Thyroid gland (tissue), 4 donors: ENCODE measurements at places on chromosomes 12 and 14.

DNA sequence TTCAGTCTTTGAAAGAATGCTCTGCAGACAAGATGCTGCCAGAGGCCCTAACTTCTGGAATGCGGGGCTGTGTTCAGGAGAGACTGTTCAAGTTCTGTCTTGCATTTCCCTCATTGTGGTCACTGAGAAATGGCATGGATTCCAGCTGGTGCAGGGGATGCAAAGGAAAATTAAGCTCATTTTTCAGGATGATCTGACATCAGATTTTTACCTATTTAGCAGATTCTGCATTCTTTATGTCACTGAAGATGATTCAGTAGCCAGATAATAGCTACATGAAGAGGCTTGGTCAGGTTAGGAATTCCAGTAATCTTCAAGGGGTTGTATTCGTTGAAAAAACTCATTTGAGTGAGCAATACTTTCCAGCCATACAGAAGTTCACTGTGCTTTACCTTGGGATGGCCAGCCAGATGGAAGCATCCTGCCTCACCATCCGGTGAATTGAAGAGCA, 16.1 kb upstream of the MFAP5 start:
- DNase-seq = no peak

DNA sequence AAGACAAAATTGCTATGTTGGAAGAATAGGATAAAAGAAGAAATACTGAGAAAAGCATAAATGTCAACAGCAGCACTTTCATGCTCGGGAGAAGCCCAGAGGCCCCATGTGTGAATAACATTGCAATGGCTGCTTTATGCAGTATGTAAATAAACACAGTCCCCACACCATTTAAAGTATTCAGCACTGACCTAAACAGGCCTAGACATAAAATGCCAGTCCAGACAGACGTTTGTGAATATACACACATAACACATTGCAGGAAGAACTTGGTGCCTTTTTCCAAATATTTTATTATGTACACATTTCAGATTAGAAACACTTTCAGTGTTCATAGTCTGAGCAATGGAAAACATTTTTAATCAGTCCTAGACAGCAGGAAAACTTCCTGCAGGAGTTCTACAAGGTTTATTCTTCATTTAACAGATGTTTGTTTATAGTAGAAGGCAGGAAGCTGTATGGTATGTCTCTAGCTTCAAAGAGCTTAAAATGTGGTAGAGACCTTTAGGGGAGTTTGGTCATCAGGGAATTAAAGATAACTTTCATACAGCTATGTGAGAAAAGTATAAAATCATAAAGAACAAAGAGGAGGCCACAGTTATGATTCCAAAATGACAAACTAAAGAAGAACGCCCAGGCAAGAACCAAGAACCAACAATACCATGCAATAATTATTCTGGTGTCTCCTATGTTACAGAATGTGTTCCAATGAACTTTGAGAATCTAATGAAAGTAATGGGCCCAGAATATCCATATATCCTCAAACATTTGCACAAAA, 30.6 kb upstream of the SLC38A2 start:
- DNase-seq = no peak

- no peak for DNase-seq
Measured at GRCh38 chr12:116718655-116719454, 19.0 kb downstream of the SPRING1 start.

GRCh38 chr14:105473677-105474482, 741 bp upstream of the CRIP2 start:
- peak; percentile 99 for DNase-seq

GRCh38 chr14:68325267-68325807, 467.5 kb downstream of the ZFP36L1 start:
- no peak for DNase-seq

- DNase-seq = no peak
Measured at GRCh38 chr14:25069879-25070278, 19.9 kb upstream of the STXBP6 start.

DNA sequence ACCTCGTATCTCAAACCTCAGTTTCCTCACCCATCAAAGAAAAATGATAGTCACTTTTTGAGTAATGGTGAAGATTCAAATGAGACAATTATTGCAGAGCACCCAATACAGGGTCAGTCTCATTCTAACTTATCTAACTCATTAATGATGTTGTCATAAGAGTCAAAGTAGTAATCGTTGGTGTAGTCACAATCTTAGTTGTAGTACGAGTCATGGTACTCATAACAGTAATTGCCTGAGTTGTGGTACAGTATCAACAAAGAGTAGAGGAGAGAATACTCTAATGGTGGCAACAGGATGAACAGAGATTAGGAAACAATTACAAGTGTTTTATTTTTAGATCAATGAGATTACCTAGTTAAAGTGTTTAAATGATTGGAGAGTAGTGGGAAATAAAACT, 93.6 kb upstream of the TMTC2 start:
- DNase-seq = no peak

DNA sequence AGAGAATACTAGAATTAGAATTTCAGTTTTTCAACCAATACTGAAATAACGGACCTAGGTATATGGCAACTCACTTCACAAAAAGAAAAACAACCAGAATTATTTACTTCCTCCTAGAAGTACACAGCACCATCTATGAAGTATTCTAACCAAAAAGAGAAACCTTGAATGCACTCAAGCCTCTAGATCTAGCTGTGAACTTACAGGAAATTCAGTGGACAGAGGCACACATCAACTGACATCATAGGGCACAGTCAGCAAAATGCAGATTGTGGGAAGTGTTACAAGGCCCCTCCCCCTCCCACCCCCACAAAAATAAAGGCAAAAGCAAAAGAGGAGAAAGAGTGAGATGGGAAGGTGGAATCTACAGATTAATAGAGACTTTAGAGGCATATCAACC, 102.4 kb downstream of the TMTC1 start:
- DNase-seq = no peak

GRCh38 chr14:94175011-94175745, 1.1 kb downstream of the PPP4R4 start:
- DNase-seq = peak; percentile 17

DNA sequence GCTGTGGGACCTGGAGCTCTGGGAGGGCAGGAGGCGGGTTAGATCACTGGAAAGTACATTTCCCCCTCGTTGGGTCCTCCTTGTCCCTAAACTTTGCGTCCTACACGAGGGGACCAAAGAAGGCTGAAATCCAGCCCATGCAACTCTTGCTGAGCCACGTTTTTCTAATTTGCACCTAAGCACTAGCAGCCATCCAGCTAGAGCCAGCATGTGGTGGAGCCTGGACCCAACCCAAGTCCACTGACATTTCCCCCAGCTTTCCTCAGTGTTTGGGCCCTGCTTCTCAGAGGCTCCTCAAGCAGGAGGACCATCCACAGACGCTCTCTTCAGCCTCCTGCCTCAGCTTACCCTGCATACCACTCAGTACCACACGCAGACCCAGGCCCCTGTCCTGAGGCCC, 49.7 kb downstream of the TSPAN11 start:
- DNase-seq = no peak

GRCh38 chr14:47208434-47208833, 467.0 kb downstream of the MDGA2 start:
- no peak for DNase-seq

DNA sequence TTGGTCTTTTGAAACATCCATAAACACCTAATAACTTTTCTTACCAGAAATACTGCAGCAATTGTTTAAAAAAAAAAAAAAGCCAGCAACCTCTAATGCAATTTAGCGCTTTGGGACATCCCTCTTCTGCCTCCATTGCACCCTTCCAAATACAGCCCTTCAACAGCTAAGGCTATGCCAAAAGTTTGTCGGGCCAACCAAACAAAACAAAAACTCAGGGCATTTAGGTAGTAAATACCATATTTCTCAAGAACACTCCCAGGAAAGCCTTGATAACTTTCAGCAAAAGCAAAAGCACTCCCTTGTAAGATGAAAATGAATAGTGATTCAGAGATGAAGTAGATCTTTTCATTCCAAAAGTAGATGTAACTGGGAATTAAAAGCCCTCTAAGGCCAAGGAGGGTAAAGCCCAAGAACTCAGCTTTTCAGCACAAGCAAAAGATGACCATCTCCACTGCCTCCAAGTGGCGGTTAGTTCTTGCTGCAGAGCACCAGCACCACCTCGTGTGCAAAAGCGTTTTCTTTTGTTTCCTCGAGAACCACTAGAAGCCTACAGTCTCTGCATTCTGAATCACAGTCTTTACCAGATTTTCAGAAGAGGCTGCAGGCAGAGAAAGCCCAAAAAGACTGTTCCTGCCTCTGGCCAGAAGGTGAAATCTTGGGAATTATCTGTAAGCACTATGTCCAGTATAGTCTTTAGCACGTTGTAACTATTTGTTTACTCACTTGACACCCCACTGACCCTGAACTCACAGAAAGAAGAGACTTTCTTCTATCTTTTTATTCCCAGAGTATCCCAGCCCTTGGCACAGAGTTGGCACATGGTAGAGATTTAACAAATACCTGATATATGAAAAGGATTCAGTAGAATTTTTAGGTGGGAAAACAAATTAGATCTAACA, 53.1 kb downstream of the SIX6 start:
- peak; percentile 60 for DNase-seq

DNA sequence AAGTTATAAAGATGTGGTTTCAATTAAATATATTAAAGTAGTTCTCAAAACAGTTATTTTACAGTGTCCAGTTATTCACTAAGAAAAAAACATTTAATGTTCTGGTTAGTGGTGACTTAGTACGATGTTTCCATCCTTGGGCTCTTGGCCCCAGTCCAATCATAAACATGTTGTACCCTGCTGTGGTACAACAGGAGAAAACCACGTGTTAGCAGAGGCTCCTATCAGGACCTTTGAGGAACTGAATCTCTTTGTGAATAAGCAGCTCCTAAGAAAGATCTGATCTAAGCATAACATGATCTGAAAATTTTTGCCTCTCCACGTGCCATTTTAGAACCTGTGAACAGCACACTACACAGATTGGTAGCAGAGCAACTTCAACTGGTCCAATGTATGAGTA, 234.0 kb downstream of the SYT1 start:
- DNase-seq = no peak

- no peak for DNase-seq
Measured at GRCh38 chr12:105741786-105742566, 396.8 kb downstream of the NUAK1 start.

GRCh38 chr12:121723200-121723599, 10.6 kb downstream of the TMEM120B start:
- DNase-seq = no peak

- DNase-seq = peak; percentile 87
Measured at GRCh38 chr14:101731187-101732080, 30.1 kb upstream of the PPP2R5C start.

- DNase-seq = peak; percentile 61
Measured at GRCh38 chr12:69553628-69554248, 31.5 kb upstream of the CCT2 start.

DNA sequence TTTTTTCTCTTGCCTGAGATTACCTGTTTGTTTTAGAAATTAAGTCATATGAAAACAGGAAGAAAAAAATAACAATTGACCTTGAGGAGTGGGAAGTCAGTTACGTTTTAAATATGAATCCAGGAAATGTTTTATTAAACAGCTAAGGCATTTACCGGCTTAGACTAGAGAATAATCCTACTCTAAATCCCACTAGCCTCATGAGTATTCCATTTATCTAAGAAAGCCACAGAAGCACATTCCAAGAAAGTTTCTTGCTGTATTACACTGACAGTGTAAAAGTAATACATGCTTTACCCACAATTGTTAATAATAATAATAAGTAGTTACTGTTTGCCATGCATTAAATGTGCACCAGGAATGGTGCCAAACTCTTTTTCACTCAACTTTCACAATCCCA, 90.9 kb downstream of the BMP4 start:
- DNase-seq = no peak

DNA sequence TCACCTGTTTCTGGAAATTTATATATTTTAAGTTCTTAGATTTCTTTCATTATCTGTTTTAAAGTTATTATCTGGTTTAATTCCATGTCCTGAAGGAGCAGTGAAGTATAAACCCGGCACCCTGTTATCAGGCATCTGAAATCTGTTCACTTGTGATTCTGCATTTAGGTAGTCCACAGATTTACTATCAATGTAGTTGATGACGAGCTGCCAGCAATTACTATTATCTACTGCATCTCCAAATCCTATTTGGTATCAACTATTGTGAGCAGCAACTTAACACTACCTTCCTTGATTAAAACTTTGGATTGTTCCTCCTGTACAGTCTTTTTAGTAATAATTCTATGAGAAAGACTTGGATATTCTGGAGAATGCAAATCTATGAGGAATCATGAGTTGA, 36.1 kb downstream of the PRORP start:
- DNase-seq = no peak

- DNase-seq = no peak
Measured at GRCh38 chr14:75426332-75427125, 1.3 kb upstream of the JDP2 start.

DNA sequence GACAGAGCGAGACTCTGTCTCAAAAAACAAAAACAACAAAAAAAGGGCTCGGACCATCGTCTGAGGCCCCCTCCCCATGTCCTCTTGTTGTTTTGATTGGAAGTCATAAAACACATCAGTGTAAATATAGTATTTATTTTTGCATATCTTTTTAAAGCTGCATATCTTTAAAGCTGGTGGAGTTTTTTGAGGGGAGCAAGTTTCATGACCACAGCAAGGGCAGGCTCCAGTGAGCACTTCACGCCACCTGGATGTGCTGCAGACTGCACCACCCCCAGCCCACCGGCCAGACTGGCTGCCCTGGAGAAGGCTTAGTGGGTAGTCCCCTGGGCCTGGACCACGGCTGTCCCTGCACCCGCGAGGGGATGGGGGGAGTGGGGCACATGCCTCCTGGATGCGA, 11.9 kb upstream of the BCL7A start:
- no peak for DNase-seq

GRCh38 chr12:90280033-90280432, 571.4 kb upstream of the ATP2B1 start:
- DNase-seq = no peak

DNA sequence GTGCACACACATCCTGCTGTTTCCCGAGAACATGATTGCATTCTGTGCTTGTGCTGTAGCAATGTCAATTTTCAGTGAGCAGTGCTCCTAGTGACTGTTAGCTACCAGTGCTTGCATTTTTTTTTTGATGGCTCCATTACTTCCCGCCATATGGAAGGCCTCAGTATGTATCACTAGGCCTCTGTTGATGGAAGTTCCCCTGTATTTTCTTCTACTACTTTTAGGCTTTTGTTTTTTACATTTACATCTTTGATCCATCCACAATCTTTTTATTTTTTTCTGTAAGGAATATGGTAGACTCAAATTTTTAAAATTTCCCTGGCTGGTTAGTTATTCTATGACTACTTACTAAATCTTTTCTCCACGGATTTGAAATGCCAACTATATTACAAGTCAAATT, 49.1 kb downstream of the ZNF664 start:
- DNase-seq = no peak

DNA sequence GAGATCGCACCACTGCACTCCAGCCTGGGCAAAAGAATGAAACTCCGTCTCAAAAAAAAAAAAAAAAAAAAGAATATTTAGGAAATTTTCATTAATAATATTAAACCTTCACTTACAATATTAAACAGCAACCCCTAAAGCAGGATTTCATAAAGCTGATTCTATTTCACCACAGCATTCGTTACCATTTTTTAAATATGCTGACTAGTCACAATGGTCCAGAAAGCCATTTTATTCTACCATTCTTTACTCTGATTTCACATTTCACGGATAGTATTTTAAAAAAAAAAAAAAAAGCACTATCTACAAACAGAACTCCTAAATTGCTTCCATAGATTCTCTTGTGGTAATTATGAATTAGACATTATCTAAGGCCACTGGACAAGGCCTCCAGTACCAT, 27.6 kb downstream of the SARNP start:
- DNase-seq = no peak
